Effector memory CD4-positive, alpha-beta T cell (primary cell): ENCODE measurements at places on chromosomes 11 and 22.

DNA sequence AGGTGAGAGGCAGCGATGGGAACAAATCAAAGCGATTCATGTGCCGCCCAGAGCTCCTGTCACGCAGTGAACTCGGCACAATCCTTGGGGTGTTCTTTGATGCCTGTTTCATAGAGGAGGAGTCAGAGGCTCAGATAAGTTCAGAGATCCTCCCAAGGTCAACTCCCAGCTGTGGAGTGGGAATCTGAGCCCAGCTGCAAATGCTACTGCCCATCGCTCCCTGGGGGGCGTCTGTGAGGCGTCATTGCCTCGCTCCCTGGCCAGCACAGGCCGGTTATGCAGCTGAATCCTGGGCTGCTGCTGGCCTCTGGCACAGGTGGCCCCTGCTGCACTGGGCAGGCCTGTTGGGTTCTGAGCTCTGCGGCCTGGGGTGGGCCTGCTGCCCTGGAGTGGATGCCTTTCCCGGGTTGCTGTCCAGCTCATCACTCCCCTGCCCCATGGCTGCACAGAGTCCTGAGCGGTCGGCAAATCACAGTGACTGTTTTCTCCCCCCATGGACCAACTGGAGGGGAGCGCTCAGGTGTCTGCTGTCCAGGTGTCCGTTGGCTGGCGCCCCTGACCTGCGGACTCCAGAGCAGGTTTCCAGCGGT, 36.3 kb upstream of the SHISAL1 start:
- no peak for DNase-seq

DNA sequence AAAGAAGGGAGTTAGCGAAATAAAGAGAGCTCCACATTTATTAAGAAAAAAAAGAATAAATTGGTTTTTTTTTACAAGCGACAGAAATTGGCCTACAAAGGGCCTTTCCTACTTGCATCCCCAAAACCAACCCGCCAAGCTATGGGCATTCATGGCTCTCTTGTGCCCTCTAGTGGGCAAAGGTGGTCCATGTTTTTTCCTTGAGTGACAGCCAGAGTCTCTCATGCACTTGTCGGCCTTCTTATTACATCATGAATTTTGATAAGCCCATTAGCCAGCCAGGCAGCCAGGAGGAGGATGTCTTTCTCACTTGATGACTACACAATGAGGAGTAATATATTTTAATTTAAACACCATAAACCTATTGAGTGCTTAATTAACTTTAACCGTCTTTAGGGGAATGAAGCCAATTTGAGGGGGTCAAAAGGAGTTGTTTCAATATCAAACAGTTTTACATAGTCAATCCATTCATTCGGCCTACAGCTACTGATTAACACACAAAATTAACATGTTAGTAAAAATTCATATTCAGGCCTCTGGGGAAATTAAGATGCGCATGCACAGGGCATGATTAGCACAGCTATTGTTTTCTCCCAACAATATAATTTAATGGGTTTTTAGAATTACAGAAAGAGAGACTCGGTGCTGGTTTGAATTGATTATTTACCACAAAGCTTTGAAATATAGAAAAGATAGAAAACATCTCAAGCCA, 85.5 kb downstream of the RCN1 start:
- DNase-seq, result peak; percentile 66

- DNase-seq, result no peak
Observed at GRCh38 chr11:68457898-68458249, 2.7 kb upstream of the PPP6R3 start.

DNA sequence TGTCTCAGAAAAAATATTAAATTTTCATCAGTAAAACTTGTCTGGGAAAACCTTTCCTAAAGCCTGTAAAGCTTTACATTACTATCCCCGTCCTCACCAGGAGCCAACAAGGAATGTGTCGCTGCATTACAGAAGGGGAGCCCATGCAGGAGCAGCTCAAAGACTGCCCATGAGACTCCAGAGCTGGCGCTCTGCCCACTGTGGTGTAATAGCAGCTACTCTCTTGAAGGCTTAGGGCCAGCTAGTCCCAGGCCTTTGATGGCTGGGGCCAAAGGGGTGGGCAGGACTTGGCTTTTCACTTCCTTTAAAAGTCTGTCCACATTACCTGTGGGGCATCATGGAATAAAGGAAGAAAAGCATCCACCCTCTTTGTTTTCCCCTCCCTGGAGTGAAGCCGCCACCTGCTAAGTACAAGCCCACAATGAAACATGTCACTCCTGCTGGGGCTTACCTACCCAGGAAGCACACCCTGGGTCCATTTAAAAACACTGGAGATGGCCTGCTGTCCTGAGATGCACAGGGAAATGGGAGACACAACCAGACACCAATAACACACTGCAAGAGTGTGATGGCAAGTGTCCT, 150.7 kb downstream of the ADAMTS15 start:
- DNase-seq, result no peak

- DNase-seq, result no peak
Observed at GRCh38 chr11:82176945-82177344, 556.7 kb downstream of the FAM181B start.

GRCh38 chr22:49915610-49916009, 2.6 kb downstream of the ALG12 start:
- no peak for DNase-seq

- no peak for DNase-seq
Observed at GRCh38 chr11:33543823-33544222, 156.8 kb downstream of the C11orf91 start.

- DNase-seq, result no peak
Observed at GRCh38 chr11:73288873-73289707, 17.0 kb downstream of the P2RY6 start.

GRCh38 chr11:80613655-80614054, 1172.8 kb upstream of the TENM4 start:
- no peak for DNase-seq

DNA sequence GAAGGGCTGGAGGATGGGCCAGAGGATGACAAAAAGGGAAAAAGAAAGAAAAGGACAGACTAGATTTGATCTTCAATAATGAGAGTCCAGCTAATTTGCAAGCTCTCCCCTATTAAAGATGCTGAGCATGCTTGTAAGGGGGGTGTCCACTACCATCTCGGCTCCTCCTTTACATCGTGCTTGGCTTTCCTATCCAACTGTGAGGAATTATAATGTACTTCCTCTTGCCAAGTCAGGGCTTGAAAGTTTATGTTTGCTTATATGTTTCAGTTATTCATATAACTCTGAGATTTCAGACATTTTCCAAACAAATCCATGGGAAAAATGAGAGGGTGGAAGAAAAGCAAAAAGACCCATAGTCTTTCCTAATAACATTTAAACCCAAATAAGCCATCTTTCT, 387.1 kb downstream of the METTL15 start:
- no peak for DNase-seq

GRCh38 chr11:45537614-45538013, 127.8 kb downstream of the CHST1 start:
- DNase-seq, result no peak

DNA sequence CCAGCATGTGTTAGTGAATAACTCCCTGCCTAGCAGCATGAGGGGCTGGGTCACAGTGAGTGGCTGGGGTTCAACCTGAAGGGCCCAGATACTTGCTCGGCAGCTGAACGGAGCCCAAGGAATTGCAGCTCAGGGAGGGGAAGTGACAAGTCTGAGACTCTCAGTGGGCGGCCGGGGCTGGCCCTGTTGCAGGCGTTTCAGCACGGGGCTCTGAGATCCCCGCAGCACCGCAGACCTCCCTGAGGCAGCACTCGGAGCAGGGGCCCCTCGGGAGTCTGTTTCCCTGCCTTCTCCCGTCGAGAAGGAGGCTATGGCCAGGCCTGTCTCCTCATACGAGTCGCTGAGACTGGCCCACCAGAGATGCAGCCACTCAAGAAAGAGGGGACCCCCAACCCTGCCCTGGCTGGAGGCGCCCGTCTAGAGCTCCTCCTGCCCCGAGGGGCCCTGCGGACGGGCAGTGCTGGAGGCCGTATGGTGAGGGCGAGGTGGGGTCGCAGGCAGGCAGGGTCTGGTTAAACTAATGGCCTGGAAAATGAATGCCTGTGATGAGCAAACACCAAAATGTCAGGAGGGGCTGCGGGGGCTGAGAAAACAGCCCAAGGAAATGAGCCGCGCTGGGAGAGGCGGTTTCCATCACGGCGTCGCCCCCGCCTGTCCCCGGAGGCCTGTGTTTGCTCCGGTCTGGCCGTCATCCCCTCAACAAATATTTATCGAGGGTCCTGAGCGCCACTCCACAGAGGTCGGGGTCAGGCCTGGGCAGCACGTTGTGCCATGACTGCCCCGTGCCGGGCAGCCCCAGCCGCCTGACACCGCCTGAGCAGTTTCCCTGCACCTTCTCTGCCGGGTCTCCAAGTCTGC, 9.3 kb downstream of the TSSC4 start:
- no peak for DNase-seq

GRCh38 chr11:120869516-120870011, 154.3 kb upstream of the TBCEL start:
- DNase-seq, result no peak

DNA sequence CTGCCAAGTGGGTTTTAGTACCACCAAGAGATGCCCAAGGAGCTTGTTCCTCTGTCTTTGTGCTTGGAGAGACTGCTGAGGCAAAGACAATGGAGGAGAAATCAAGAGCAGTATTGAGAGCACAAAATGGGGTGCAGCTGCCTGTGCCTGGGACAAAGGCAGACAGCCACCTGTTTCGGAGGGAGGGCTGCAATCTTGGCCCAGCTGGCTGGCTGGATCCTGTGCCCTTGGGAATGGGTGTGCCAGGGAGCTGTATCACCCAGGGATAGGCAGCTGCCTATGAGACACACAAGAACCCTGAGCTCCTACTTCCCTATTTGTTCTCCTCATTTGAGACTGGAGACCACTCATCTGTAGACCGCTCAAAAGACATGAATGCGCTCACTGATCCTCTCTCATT, 23.3 kb upstream of the CHRM4 start:
- no peak for DNase-seq

GRCh38 chr22:31646186-31647019, 15.6 kb downstream of the PISD start:
- DNase-seq, result no peak

DNA sequence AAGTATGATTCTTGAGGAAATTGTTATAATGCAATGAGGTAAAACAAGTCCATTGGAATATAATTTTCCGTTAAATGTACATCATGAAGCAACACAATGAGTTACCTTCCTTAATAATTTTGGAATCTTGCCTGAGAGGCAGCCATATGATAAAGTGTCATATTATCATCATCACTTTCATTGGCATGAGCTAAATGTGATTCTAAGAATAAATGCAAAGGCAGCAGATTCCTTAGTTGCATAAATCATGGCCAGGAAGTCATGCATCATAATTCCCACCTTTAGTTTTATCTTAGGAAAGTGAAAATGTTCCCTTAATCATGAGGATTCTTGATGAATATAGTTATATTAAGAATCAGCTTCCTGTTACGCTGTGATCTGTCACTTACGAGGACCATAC, 14.2 kb upstream of the MMP1 start:
- DNase-seq, result no peak

DNA sequence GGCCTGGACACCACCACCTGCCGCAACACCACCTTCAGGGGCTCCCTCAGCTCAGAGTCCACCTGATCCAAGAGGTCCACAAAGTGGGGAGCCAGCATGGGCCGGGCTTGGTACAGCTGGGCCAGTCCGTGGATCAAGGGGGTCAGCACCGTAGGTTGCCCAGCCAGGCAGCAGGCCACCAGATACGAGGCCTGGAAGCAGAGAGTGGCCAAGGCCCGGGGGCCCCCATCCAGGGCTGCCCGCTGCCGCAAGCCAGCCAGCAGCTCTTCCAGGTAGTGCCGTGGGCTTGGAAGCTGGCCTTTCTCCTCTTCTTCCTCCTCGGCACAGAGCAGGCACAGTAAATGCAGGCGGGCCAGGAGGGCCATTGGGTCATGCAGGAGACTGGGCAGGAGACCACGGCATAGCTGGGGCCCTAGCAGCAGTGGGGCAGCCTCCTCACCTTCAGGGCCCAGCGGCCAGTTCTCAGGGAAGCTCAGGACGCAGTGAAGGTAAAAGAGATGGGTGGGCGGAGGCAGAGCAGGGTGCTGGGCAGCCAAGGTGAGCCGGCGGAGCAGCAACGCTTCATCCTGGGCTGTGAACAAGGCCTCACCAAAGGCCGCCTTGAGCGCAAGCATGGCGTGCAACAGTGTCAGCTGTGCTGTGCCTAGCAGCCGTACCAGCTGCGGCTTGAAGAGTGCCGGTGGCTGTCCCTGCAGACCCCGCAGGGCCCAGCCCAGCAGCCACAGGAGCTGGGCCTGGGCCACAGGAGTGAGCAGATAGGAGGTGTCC, 1.7 kb downstream of the AP5B1 start:
- no peak for DNase-seq

- no peak for DNase-seq
Observed at GRCh38 chr11:65067446-65067845, 9.1 kb upstream of the NAALADL1 start.

- no peak for DNase-seq
Observed at GRCh38 chr22:50473855-50474671, 772 bp downstream of the SBF1 start.

DNA sequence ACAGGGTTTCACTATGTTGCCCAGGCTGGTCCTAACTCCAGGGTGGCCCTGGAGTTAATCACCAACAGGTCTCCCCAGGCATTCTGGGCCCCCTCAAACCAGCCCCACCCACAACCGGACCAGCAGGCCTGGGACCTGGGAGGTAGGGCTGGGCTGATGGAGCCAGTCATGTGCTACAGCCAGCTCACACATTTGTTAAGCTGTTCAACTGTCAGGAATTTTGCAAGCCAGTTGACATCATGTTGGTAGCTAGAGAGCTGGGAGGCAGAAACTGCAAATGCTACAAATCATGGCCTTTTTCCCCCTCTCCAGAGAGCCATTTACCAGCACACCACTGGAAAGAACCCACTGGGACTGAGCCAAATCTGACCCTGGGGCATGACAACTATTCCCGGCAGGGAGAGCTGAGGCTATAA, 6.8 kb downstream of the ARHGAP1 start:
- no peak for DNase-seq

GRCh38 chr11:106988151-106989077, 29.9 kb downstream of the GUCY1A2 start:
- DNase-seq, result no peak

DNA sequence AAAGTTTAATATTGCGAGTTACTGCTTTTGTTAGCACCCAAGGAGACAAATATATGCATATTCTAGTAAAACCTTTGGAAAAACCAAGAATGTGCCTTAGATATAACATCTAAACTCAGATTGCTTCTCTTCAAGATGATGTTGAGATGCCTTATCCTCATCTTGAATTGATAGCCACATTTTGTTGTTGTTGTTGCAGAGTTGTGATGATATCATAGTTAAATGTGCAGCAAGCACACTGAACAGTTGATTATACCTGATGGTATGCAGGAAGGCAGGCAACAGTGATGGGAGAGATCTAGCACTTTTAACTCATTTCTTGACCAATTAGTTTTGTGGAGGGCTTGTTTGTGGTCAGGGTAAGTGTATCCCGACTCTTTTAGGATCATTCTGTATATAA, 48.0 kb downstream of the KDM2A start:
- no peak for DNase-seq

DNA sequence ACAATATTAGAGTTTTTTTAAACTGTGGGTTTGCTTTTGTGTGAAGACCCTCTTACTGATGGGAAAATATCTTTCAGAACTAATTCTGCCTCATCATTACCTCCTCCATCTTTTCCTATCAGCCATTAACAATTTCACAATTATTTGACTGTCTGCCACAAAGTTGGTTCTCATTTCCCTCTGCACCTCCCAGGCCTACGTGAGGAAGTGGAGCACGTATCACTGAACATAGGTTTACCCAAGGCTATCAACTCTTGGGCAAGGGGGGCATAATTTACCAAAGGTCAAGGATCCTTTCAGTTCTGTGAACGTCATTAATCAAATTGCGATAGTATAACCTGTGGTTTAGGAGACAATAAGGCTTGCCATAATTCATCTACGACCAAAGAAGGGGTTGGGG, 60.0 kb downstream of the LIF start:
- DNase-seq, result no peak
